ENCODE measurements at places on chromosomes 2 and 18. TPM values are rescaled to one million over a fixed set of nuclear protein-coding genes. Genes with fewer than 3 reads are reported as not detected.
A peak's percentile ranks its signal among the peaks of the same experiment; 100 is the strongest.

The CREG2 gene
- total RNA-seq: 0.19 TPM

The TMEM178A gene
- 0.94 TPM for total RNA-seq

The SPEG gene
- 4.6 TPM for total RNA-seq

The SPP2 gene
- not detected for total RNA-seq

The EDAR gene
- 0.14 TPM for total RNA-seq

The TUBB8B gene
- total RNA-seq: not detected

The OTOS gene
- total RNA-seq: not detected

The ONECUT2 gene
- total RNA-seq: 7.8 TPM

The ING5 gene
- 21.0 TPM for total RNA-seq

The ANKRD36 gene
- total RNA-seq: 7.5 TPM

The PAIP2B gene
- total RNA-seq: 67.4 TPM

The RBFA gene
- 13.2 TPM for total RNA-seq

The MDH1B gene
- total RNA-seq: 1.0 TPM

- no peak for DNase-seq
Measured at GRCh38 chr2:74708296-74708695, 54.2 kb downstream of the SEMA4F start.

- no peak for DNase-seq
Measured at GRCh38 chr2:15303874-15304273, 257.3 kb downstream of the NBAS start.

- DNase-seq: no peak
Measured at GRCh38 chr2:114700440-114700839, 258.0 kb downstream of the DPP10 start.

DNA sequence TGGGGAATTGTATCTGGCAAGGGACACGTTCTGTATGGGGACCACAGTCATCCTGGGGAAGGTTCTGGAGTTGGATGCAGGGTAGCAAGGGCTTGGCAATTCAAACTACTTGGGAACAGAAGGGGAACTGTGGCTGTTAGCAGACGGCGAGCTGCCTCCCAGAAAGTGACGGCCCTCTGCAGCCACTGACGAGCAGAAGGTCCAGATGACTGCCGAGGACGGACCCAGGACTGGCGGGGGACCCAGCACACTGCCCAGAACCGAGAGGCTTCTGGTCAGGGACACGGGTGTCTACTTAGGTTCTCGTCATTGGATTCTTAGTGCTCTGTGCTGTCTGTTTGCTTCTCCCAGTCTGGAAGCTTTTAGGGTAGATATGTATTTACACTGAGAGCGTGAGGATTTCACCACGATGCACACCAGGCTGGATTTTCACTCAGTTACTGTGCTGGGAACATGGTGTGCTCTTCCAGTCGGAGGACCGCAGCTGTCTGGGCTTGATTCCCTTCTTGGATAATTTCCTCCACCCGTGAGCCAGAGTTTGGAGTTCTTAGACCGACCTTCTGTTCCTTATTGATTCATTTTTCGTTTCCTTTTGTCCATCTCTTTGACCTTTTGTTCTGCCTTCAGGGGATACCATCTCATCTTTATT, 13.4 kb downstream of the GPR35 start:
- DNase-seq: no peak

DNA sequence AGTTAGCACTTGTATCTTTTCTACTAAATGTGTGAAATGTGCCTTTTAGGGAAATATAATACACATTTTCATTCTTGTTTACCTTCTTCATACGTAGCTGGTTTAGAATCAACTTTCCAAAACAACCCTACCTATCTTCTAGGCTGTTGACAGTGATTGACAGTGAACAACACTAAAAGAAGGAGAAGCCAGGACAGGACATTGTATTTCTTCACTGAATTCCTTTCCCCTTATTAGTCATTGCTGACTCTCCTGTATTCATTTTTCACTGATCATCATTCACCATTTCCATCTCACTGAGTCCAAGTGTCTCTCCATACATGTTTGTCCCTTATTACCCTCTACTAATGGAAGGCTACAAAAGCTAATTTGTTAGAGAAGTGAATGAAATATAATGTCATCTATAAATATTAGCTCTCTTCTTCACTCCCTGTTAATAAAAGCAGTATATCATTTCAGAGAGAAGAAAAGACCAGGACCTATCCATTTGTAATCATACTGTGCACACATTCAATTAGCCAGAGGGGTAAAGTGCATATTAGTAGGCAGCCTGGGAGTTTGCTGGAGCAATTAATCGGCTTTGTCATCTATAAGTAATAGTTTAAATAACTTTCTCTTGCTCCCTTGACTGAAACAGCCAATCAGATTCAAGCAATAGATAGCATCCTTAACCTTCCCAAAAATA, 192.5 kb upstream of the FOSL2 start:
- DNase-seq: no peak

- no peak for DNase-seq
Measured at GRCh38 chr18:21706386-21706865, 1.9 kb upstream of the ABHD3 start.

DNA sequence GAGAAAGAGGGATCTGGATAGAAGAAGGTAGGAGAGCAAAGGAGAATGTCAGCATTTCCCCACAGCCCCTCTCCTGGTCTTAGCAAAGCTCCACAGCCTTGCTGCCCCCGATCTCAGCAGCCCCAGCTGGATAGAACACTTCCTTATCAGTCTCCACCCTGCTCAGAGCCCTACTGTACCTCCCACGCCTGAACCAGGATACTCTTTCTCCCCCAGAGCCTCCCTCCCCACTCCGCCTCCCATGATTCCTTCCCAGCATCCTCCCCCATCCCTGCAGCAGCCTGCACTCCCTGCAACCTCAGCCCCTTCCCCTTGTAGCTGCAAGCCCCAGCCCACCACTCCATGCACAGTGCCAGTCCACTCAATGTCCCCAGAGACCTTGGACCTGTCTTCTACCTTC, 25.8 kb downstream of the PLB1 start:
- DNase-seq: no peak

- peak; percentile 43 for DNase-seq
Measured at GRCh38 chr18:9366126-9366714, 31.6 kb downstream of the TWSG1 start.

DNA sequence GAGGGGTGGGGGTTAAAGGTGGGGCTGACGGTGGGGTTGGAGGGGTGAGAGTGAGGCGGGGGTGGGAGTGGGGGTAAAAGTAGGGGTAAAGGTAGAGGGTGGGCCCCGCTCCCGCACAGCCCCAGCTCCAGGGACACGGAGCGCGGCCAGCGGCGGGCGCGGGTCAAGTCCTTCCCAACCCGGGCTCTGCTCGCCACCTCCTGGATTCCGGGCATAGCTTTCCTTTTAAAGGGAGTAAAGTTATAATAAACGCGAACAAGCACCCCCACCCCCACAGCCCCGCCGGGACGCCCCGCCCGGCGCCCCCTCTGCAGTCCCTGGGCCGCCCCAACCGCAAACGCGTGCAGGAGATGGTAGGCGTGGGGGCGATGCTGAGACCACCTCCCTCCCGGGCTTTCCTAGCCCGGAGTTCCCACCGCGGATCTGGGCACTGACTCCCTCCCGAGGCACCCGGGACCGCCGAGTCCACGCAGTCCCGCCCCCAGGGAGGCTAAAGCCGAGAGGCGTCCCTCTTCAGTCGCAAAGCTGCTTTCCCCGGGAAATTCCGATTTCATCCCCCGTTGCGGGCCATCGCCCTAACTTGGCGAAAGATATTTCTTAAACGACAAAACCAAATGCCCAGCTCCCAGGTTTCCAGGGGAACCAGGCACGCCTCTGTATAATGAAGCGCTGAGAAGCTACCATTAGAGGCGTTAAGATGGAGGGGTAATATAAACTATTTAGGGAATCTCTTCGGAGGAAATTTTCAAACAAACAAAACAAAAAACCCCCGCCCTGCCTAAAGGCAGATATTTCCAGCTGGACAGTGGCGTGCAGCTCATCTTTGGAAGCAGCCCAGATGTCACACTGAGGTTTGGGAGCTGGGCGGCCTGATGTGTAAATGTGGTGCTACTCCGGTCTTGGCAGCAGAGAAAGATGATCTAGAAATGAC, at the start of gene LIMS2:
Gene LIMS2 (minus strand): TSS at position 200 of the 931 bp plus-strand sequence. CDS start 506 bp downstream, outside the sequence.
- peak; percentile 31 for DNase-seq

- no peak for DNase-seq
Measured at GRCh38 chr18:29823671-29824070, 1218.9 kb downstream of the DSC3 start.

DNA sequence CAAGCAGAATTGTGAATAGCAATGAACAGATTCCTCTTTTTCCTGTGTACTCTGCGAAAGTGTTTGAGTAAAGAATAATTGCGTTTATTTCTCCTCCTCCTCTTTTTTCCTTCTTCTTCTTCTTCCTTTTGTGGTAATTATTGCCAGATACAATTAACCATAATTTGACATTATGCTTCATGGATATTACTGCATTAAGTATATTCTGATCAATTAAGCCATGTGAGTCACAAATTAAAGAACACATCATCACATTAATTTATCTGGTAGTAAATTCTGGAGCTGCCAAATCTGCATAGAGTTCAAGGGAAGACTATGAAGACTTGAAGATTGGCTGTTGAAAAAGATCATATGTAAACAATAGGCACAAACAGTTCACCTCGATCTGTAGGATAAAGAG, 72.9 kb upstream of the TFPI start:
- DNase-seq: no peak

- DNase-seq: no peak
Measured at GRCh38 chr2:177273408-177273807, 8.9 kb upstream of the NFE2L2 start.

- DNase-seq: peak; percentile 70
Measured at GRCh38 chr2:62461707-62462106, 44.3 kb downstream of the TMEM17 start.

GRCh38 chr2:45919711-45920111, 268.2 kb downstream of the PRKCE start:
- DNase-seq: no peak

GRCh38 chr2:223590964-223591363, 11.2 kb downstream of the SCG2 start:
- DNase-seq: no peak

- DNase-seq: no peak
Measured at GRCh38 chr2:99537910-99538485, 48.2 kb upstream of the REV1 start.

GRCh38 chr2:39837856-39838453, 58.9 kb upstream of the THUMPD2 start:
- DNase-seq: peak; percentile 44

- no peak for DNase-seq
Measured at GRCh38 chr18:66136039-66136438, 385.2 kb downstream of the CDH7 start.

DNA sequence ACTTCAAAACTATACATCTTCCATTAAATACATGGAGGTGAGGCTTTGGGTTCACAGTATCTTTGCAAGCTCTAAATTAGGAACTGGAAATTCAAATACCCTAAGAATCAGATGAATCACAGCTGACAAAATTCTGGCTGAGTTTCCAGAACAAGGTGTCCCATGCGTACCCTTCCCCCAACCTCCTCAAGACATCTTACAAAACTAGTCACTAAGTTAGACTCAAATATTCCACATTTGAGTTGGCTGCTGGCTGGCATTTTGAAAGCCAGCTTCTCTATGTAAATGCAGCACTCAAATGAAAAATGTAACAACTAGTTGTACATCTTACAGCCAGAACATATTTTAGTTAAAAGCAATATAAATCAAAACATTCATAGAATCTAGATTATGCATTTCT, 131.0 kb upstream of the ARL5A start:
- DNase-seq: no peak

DNA sequence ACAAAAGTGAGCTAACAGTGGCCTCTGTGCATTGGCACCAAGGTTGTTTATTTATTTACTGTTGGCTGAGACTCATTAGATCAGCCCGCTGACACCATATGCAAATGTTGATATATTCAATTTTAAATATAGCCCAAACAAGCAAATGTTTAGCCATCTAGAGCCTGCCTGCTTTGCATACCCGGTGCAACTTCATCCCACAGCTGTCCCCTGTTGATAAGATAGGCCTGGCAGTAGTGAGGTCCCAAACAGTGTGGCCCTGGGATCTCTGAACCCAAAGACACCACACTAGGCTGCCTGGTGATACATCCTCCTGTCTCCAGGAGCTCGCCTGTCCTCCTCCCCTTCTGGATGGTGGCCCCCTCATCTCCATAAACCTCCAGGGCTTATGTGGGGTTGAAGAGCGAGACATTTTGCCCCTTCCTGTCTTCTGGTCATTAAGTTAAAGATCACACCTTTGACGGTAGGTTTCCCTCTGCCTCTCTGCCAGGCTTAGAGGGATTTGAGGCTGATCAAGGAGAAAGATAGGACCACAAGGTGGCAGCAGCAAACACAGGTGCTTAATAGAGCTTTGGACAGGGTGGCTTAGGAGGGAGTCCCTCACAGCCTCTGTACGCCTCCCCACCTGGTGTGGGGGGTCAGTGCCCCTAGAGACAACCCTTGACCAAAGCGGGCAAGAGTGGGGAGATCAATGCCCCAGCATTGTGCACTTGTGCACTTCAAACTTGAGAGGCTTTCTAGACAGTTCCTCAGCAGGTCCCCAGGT, 23.7 kb upstream of the MYO5B start:
- DNase-seq: peak; percentile 54

DNA sequence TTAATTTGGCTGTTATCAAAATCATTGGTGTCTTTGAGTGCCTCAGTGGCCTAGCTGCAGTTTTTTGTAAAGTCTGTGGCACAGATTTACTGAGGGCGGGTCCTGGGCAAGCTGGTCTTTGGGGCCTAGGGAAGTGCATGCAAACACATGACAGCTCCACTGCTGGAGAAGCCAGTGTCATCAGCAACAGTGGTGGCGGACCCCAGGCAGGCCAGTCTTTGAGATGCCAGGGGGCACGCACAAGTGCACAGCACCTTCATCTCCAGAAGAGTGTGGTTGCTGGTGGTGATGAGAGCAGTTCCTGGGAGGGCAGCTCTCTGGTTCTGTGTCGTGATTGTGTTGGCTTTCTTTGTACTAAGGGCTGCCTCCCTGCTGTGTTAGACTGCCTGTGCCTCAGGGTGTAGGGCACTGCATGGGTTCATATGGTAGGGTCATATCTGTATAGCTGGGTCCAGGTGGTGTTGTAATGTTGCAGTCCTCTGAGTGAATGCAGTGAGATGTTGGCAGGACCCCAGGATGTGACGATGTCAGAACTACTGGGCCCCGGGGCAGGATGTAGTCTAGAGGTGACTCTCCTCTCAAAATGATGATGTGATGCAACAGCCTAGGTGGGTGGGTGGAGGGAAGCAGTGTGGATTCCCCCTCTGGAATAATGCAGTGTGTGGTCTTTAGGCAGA, 646.7 kb upstream of the CDH2 start:
- no peak for DNase-seq

DNA sequence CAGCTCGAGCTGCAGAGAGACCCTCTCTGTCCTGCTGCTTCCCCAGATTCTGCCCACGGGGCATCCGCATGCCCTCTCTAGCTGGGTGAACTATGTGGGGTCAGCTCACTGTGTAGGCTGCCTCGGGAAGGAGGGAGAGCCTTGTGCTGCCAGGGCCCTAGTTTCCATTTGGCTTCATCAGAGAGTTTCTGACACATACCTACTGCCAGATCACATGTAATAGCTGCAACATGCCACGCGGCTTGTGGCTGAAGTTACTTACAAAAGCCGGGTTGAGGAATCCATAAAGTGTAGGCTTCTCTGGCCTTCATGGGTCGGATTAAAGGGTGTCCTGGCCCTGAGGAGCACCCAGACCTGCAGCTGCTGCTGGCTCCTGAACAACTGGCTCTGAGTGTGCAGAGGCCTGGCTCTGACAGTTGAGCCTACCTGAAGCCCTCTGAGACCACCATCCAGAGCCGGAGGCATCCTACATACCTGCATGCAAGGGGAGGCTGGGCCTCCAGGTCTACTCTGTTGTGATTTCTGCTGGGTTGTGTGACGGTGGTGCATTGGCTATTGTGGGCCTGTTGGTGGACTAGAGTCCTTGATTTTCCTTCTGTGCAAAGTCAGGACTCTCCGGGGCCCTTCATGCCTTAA, 130.0 kb downstream of the SH3RF3 start:
- DNase-seq: no peak

Data from pancreas (tissue), 10 donors.